DMS53 (cell line): ENCODE measurements at places on chromosomes 16 and 17.

GRCh38 chr16:82175627-82176026, 5.6 kb upstream of the MPHOSPH6 start:
- no peak for DNase-seq

DNA sequence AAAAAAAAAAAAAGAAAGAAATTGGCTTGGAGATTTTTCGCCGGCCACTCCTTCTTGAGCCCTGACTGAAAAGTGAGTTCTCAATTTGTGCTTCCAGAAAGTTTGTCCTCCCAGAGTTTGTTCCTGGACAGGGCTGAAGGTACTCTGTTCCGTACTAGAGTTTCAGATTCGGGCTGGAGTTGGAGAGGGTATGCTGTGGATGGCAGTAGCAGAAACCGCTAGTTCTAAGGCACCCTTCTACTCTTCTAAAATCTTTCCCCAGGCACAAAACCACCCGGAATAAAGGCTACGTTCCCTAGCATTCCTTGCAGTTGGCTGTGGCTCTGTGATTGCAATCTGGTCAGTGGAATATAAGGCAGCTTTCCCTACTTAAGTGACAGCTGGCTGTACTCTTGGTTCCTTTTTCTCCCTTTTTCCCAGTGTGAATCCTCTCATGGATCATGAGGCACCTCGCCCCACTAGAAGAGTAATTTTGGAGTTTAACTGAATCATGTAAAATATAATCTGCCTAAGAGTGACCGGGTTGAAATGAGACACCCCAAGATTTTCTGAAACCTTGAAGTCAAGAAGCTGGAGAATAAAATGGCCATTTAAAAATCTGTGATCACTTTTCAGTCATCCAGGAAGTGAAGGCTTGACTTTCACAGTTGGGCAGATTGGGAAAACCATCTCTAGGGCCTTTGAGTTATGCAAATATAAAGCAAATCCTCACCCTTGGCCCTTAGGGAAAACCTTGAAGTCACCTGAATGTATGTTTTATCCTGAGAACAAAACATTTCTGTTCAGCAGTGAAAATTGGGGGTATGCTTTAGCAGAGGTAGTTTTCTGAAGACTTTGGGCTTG, 901 bp upstream of the HEATR6 start:
- peak; percentile 31 for DNase-seq

GRCh38 chr16:48607056-48607825, 2.7 kb downstream of the N4BP1 start:
- no peak for DNase-seq

DNA sequence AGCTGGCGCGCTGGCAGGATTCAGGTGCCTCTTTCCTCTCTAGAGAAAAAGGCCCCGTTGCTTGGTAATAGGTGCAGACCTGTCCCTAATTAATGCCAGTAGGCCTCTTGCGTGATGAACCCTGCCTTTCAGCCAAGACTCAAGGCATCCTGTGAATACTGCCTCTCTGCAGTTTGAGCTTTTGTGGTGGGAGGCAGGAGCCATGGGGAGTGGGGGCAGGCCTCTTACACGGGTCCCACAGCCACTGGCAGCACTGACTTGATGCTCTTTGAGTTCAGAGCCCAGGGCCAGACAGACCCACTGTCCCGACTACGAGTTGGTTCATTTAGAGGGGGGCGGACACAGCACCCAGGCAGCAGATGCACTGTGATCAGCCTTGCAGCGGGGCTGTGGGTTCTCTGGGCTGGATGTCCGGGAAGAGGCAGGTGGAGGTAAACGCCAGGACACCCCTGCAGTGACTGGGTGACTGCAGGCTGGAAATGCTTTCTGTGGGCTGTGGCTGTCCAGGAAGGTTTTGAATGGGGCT, 237.0 kb downstream of the SEC14L1 start:
- no peak for DNase-seq

DNA sequence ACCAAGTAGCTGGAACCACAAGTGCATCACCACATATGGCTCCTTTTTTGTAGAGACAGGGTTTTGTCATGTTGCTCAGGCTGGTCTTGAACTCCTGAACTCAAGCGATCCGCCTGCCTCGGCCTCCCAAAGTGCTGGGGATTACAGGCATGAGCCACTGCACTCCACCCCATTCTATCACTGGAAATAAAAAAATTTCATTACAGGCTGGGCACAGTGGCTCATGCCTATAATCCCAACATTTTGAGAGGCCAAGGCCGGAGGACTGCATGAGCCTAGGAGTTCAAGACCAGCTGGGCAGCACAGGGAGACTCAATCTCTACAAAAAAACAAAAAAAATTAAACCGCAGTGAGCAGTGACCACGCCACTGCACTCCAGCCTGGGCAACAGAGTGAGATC, 60.1 kb downstream of the BRIP1 start:
- DNase-seq = no peak
